ENCODE measurements at places on chromosomes 6 and 20.

DNA sequence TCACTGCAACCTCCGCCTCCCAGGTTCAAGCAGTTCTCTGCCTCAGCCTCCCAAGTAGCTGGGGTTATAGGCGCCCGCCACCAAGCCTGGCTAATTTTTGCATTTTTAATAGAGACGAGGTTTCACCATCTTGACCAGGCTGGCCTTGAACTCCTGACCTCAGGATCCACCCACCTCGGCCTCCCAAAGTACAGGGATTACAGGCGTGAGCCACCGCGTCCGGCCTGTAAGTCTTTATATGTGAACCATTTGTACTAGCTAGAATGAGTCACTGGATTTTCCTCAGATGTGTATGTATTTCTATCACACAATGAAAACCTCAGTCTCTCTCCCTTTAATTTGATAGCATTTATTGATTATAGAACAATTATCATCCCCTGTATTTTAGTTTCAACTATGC is 34.0 kb downstream of the ITCH start:
- no peak for DNase-seq

DNA sequence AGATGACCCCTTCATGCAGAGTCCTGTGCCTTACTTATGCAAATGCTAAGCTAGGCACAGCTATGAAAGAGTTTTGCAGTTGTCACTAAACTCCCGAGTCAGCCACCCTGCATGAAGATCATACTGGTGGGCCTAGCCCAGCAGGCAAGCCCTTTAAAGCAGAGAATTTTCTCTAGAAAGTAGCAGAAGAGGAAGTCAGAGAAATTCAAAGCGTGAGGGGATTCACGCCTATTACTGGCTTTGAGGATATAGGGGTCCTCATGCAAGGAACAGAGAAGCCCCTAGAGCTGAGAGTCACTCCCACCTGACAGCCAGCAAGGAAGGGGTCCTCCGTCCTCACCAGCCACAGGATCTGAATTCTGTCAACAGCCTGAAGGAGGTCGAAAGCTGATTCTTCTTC is 54.6 kb downstream of the MYB start:
- DNase-seq: no peak

DNA sequence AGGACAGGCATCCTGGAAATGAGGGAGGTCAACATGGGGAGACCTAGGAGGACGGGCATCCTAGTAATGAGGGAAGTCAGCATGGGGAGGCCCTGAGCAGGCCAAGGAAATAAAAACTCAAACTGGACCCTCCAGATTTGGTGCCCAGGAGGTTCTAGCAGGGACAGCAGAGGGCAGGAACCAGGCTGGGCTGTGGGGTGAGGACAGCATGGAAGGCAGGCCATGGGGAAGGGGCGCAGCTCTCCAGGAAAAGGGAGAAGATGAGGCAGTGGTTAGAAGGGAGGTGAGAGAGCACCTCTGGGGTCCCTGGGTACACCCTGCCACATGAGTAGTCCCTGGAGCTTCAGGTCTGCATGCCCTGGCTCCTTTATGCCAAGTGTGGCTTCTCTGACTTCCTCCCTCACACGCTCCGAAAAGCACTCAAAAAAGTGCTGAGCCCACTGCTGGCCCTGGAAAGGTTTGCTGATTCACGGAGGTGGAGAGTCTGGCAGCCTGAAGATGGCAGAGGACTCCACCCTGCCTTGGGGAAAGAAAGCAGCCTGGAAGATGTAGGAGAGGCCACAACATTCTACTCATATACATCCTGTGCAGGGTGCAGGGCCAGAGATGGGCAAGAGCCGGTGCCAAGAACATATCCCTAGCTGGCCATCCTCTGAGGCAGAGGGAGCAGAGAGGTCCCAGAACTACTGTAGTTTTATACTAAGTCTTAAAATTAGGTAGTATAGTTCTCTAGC is 154.9 kb downstream of the MRPL14 start:
- no peak for DNase-seq

GRCh38 chr6:34249469-34250261 is 859 bp upstream of the SMIM29 start:
- peak; percentile 18 for DNase-seq

GRCh38 chr6:65126667-65127066 is 580.4 kb downstream of the EYS start:
- no peak for DNase-seq

DNA sequence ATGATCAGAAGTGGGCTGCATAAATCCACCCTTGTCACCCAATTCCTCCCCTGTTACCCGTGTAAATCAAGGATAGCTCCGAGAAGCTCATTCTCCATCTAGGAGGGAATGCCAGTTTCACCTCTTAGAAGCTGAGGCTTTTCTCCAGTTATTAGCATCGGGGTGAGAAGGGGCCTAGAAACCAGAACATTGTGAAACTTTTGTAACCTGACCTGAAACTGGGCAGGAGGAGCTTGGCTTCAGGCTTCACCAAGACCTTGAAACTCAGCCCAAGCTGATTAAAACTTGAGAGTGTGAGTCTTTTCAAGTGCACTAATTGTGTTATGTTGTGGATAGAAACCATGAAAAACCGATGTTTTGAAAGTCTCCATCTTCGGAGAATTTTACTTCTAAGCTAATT is 103.1 kb downstream of the BMP2 start:
- DNase-seq: no peak

- no peak for DNase-seq
These were observed 27.2 kb downstream of the IL17F start for GRCh38 chr6:52216932-52217575.

DNA sequence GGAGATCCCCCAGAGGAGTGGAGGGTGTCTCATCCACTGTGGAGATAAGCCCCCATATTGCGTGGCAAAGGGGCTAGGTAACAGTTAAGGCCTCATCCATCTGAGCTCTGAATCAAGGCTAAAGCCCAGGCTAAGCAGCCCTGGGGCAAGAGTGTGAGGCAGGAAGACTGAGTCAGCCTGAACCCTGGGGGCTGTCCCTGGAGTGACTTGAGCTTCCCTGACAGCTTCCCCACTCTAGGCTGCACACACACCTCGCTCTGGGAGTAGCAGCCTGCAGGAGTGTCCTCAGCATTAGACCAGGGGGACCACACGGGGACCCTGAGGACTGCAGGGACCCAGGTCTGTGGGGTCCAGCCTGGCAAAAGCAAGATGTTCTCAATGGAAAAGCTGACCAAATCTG is 27.9 kb downstream of the UBD start:
- no peak for DNase-seq

DNA sequence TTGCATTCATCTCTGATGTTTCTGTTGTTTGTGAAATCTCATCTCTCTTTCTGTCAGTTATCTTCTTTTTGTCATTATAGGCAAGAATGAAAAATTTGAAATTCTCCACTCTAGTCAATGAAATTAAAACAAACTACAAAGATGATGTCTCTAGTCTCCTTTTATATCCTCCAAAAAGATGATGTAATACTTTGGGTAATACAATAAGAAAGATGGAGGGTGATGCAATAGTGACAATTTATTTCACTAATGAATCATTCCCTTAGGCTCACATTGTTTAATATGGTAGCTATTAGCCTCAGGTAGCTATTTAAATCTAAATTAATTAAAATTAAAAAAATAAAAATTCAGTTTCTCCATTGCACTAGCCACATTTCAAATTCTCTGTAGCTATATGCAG is 145.4 kb downstream of the UST start:
- no peak for DNase-seq

- DNase-seq: peak; percentile 73
These were observed 37.4 kb upstream of the FAM83C start for GRCh38 chr20:35329435-35330139.

- DNase-seq: no peak
These were observed 541.0 kb upstream of the ADGRB3 start for GRCh38 chr6:68094070-68094469.

DNA sequence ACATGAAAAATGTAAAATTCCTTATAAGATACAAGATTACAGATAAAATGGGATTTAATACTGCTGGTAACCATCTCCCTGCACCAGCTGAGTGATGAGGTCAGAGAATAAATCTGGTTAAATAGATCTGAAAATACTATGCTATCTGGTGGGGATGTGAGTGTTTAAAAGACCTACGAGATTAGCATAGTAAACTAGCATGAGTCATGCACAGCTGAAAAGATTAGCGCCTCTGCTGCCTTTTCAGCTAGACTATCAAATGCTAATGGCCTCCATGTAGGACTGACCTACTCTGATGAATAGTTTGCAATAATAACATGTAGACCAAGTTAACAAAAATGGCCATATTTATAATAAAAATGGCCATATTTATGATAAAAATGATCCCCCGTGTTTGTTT is 553.3 kb downstream of the C6orf118 start:
- no peak for DNase-seq

DNA sequence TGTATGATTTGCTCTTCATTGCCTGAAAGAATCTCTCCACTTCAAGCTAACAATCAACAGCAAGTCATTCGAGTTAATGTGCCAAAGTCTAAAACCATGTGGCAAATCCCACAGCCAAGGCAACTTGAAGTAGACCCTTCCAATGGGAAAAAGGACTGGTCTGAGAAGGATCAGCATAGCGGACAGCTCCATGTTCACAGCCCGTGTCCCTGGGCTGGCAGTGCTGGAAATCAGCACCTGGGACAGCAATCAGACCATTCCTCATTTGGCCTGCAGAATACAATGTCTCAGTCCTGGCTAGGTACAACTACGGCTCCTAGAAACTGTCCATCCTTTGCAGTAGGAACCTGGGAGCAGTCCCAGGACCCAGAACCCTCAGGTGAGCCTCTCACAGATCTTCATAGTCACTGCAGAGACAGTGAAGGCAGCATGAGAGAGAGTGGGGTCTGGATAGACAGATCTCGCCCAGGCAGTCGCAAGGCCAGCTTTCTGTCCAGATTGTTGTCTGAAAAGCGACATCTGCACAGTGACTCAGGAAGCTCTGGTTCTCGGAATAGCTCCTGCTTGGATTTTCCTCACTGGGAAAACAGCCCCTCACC is 1.1 kb downstream of the GJA10 start:
- no peak for DNase-seq

- DNase-seq: no peak
These were observed 156.8 kb downstream of the DLL1 start for GRCh38 chr6:170134031-170134470.

- peak; percentile 96 for DNase-seq
These were observed at the start of gene TSPYL4 for GRCh38 chr6:116253505-116254296. TSS of gene TSPYL4 (minus strand) at chr6:116254075. CDS start at chr6:116254008, 67 bp downstream.

- DNase-seq: no peak
These were observed 13.8 kb upstream of the POLR1H start for GRCh38 chr6:30047220-30047619.

GRCh38 chr6:30227763-30228487 is 14.7 kb upstream of the TRIM26 start:
- DNase-seq: no peak

GRCh38 chr20:9279918-9280401 is 211.1 kb downstream of the PLCB4 start:
- no peak for DNase-seq

GRCh38 chr6:148082044-148082443 is 260.6 kb upstream of the SASH1 start:
- DNase-seq: no peak

Data from colonic mucosa (tissue), 4 donors.